ENCODE measurements at places on chromosomes 13 and 19.

DNA sequence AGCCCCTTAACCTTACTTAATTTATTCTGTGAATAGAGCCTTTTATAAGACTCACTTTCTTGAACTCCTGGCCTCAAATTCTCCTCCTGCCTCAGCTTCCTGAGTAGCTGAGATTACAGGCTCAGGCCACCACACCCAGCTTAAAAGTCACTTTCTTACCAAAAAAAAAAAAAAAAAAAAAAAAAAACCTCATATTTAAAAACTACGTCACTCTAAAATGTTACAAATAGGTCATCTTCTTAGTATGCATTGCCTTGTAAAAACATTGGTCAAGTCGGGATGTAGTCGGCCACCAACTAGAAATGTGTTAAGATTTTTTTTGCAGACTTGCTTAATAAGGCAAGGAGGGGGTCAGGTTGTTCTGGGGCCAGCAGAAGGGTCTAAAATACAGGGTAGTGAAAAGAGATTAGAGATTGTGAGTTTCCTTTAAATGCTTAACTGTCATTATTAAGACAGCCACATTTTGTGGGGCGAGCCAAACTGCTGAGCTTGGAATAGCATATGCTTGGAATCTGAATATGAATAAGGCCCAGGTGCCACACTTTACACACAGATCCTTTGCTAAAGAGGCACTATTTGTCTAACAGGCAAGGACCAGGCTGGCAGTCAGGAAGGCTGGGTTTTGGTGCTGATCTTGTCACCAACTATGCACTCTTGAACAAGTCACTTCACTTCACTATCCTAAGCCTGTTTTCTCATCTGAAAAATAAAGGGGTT is 16.5 kb upstream of the IL17D start:
- no peak for DNase-seq

DNA sequence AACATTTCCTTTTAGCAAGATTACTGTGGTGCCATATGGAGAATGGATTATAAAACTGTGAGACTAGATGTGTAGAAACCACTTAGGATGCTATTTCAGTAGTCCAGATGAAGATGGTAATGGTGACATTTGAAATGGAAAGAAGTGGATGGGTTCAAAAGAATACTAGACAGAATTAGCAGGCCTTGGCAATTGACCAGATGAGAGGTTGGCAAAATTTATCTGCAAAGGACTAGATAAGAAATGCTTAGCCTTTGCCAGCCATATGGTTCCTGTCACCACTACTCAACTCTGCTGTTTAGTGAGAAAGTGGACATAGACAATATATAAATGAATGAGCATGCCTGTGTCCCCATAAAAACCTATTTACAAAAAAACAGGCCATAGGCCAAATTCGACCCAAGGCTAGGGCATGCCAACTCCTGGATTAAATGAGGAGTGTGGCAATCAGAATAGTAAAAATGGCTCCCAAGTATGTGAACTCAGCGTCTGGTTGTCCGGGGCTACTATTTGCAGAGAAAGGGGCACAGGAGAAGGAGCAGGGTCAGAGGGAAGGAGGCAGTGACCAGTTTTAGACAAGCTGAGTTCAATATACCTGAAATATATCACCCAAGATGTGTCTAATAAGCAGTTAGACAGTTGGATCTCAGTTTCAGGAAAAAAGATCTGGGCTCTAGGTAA is 98.4 kb downstream of the ENOX1 start:
- DNase-seq: no peak

DNA sequence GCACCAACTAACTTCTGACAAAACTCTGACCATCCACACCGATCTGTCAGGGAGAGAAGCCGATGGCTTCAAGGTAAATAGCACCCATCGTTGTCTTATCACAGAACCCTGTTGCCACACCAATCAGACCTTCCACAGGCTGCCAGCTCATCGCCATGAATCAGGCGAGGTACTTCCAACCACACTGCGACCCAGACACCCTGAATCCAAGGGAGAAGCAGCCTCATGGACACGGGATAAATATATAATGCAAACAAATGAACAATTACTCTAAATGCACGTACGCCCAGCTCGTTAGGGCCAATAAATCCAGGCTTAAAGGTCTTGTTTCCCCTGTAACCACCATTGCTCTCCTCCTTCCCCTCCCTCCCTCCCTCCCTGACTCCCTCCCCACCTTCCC is 20.8 kb downstream of the RANBP3 start:
- no peak for DNase-seq

GRCh38 chr19:15025217-15025616 is 24.1 kb upstream of the CASP14 start:
- no peak for DNase-seq

GRCh38 chr13:41384749-41385503 is 72.4 kb upstream of the RGCC start:
- DNase-seq: no peak

DNA sequence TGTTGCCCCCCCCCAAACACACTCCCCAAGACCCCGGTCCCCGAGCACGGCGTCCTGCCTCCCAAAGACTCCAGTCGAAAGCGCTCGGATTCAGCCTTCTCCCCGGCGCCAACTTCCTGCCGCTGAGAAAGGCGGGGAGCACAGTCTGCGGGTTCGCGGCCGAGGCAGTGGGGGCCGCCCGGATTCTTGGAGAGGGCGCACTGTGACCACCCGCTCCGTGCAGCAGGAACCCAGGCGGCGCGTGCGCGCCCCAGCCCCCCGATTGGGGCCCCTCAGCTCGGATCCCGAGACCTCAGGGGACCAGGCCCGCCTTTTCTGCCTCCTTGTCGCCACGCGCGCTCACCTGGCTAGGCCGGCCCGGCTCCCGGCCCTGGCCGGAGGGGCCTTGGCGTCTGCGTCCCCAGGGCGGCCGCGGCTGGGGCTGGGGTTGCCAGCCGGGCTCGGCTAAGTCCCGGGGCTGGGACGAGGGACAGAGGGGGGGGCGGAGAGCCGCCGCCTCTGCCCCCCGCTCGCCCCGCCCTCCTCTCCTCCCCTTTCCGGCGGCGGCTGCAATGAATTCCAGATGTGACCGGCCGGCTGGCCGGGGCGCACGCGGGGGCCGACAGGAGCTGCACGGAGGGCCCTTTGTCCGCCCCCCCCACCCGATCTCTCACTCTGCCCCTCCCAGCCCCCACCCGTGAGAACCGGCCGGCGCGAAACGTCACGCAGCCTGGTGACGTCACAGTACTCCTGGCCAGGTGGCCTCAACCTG is at the start of gene S1PR2:
Gene S1PR2 (minus strand): TSS at position 471 of the 751 bp plus-strand sequence. CDS start 6,426 bp downstream, outside the sequence.
- DNase-seq: peak; percentile 72
